ENCODE measurements at places on chromosomes 11 and 22.

DNA sequence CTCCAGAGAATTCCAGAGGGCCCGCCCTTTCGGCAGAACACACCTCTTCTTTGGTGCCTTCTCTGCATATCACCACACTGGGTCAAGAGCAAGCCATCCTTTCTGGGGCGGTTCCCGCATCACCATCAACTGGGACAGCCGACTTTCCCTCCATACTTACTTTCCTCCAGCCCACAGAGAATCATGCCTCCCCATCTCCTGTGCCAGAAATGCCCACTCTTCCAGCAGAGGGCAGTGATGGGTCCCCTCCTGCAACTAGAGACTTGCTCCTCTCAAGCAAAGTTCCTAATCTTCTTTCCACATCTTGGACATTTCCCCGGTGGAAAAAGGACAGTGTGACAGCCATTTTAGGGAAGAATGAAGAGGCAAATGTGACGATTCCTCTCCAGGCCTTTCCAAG lies 157.7 kb downstream of the C11orf91 start:
- peak; percentile 59 for DNase-seq

DNA sequence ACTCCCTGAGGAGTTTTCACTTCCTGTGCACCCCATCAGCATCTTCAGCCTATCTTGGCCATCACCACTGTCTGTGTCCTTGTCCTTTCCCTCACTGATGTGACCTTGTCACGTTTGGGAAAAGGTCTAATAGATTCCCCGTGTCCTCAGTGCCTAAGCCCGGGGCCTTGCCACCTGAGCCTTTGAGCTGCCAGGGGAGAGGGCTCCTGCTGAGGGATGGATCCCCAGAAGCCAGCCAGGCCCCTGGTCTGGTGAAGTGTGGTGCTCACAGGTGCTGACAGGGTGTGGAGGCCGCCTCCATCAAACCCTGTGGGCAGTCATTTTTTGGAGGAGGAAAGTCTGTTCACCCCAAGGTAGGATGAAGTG lies 47.2 kb downstream of the GAB4 start:
- no peak for DNase-seq

- no peak for DNase-seq
Measured at GRCh38 chr11:1701091-1701807, 4.3 kb downstream of the KRTAP5-6 start.

DNA sequence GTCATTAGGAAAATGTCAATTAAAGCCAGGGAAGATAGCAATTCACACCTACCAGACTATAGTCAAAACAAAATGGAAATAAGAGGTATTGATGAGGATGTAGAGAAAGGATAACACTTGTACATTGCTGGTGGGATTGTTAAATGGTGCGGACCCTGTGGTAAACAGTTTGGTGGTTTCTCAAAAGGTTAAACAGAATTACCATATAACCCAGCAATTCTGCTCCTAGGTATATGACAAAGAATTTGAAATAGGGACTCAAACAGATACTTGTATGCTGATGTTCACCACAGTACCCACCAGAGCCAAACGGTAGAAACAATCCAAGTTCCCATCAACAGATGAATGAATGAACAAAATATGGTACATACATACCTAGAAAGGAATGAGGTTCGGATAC lies 33.0 kb upstream of the TOP3B start:
- no peak for DNase-seq

GRCh38 chr11:65586247-65586630 lies 9.4 kb downstream of the KCNK7 start:
- DNase-seq: no peak

- DNase-seq: no peak
Measured at GRCh38 chr11:66593303-66593635, 284 bp downstream of the CCS start.

GRCh38 chr11:58905721-58906547 lies 33.4 kb upstream of the GLYATL1 start:
- peak; percentile 93 for DNase-seq

DNA sequence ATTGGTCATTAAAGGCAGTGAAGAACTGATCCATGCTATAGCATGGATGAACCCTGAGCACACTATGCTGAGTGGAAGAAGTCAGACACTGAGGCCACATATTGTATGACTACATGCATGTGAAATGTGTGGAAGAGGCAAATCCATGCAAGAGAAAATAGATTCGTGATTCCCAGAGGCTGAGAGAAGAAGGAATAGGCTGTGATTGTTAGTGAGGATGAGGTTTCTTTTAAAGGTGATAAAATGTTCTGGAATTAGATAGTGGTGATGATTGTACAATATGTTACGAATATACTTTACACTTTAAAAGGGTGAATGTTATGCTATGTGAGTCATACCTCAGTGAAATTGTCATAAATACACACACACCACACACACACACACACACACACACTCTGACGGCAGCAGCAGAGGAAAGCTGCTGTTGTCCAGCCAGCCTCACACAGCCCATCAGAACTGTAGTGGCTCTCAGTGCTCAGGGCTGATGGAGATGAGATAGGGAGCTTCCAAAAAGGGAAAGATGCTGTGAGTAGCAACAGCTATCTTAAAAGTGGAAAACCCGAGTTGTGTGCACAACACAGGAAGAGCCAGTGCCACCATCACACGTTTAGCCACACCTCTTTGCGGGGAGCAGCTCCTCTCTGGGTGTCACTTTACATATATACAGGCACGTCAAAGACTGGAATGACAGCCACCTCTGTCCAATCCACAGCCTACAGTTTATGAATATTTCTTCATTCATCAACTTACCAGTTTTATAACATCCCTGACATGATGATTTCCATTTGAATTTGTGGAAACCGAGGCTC lies 153.0 kb downstream of the SPATA19 start:
- DNase-seq: no peak

DNA sequence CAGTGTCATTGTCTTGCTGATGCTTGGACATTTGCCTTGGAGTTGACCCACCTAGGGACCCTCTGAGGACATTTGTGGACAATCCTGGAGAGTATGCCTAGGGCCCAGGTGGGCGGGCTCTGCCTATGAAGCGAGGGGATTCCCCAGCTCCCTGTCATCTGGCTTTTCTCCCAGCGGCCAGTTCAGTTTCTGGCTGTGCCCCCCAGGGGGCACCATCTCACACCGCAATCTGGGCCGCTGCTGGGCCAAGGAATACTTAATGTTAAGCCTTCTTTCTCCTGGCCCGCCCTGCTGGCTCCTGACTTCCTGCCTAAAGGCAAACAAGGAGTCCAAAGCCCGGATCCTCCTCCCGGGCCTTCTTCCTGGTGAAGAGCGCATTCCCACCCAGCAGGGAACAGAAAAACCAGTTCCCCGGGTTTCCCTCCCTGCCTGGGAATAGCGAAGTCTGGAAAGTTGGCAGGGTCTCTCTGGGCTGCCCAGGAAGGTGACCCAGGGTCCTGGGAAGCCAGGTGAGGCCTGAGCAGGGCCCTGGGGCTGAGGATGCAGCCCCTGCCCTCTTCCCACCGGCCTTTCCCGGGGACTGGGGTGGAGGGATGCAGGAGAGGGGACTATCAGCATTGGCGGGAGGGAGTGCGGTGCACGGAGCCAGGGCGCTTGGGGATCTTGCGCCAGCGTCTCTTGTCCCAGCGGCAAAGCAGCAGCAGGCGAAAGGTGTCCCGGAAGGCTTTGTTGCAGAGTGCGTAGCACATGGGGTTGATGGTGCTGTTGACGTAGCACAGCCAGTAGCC lies 11.9 kb downstream of the CHRM1 start:
- peak; percentile 76 for DNase-seq

DNA sequence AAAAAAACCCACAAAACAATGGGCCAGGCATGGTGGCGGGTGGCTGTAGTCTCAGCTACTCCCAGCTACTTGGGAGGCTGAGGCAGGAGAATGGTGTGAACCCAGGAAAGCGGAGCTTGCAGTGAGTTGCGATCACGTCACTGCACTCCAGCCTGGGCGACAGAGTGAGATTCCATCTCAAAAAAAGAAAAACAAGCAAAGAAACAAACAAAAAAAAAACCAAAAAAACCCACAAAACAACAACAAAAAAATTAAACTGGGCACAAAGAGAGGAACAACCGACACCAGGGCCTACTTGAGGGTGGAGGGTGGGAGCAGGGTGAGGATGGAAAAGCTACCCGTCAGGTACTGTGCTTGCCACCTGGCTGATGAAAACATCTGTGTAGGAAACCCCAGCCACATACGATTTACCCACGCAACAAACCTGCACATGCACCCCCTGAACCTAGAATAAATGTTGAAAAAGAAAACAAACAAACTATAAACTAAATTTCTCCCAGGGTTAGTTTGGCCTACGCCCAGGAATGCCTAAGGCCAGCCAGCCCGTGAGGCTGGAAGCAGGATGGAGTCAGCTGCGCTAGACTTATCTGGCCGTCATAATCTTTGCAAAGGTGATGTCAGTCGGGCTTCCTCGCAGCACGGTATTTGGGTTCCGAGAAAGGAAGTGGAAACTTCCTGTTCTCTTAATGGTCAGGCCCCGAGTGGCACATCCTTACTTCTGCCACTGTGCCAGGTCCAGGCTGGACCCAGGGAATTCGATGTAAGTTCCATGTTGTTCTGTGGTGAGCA lies 21.9 kb upstream of the CYB5R3 start:
- no peak for DNase-seq
